MCF 10A (cell line): ENCODE measurements at places on chromosomes 6 and 20. TPM values are rescaled to one million over a fixed set of nuclear protein-coding genes. Genes with fewer than 3 reads are reported as not detected.

MATN4 gene
- total RNA-seq: 0.20 TPM in 1 of 2 replicates, not detected in the other

ACOT13 gene
- 29.4 and 31.4 TPM in 2 replicates for total RNA-seq

TBXT gene
- not detected in 2 replicates for total RNA-seq

RBM24 gene
- not detected in 2 replicates for total RNA-seq

OPN5 gene
- not detected in 2 replicates for total RNA-seq

ADAM33 gene
- not detected in 2 replicates for total RNA-seq

C20orf204 gene
- 1.1 and 2.0 TPM in 2 replicates for total RNA-seq

MCHR2 gene
- not detected in 2 replicates for total RNA-seq

TGM2 gene
- total RNA-seq: 0.76 and 1.5 TPM in 2 replicates

DNA sequence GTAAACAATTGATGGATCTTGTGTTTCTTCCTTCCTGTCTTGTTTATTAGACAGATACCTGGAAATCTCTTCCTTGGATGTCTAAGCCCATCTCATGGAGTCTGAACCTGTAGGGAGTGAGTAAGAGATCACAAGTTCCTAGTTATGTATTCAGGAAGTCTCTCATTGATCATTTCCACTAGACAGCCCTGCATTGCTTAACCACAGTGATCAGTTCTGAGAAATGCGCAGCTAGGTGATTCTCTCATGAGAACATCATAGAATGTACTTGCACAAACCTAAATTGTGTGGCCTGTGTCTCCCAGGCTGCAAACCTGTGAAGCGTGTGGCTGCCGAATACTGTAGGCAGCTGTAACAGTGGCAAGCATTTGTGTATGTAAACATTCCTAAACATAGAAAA, 39.1 kb downstream of the FAM120B start:
- DNase-seq: no peak

DNA sequence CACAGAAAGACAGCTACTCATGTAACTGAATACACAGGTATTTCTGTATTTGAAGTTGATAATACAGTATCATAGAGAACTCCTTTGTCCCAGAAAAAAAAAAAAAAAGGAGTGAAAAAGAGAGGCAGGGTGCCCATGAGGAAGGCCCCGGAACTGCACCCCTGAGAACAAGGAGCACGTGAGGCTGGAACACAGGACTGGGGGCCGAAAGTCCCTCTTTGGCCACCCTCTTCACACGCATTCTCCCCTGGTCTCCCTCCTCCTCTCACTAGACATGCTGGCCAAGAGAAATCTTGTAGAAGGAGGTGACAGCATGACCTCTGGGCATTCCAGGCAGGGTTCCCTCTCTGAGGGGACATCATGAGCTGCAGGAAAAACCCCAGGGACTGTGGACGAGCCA, 62.7 kb upstream of the TRAF3IP2 start:
- DNase-seq: no peak

- peak; percentile 38 for DNase-seq
Measured at GRCh38 chr6:43951063-43951755, 176.0 kb downstream of the MRPL14 start.

- DNase-seq: no peak
Measured at GRCh38 chr6:35280903-35281302, 16.7 kb upstream of the DEF6 start.

- no peak for DNase-seq
Measured at GRCh38 chr20:21874921-21875320, 169.5 kb downstream of the PAX1 start.

DNA sequence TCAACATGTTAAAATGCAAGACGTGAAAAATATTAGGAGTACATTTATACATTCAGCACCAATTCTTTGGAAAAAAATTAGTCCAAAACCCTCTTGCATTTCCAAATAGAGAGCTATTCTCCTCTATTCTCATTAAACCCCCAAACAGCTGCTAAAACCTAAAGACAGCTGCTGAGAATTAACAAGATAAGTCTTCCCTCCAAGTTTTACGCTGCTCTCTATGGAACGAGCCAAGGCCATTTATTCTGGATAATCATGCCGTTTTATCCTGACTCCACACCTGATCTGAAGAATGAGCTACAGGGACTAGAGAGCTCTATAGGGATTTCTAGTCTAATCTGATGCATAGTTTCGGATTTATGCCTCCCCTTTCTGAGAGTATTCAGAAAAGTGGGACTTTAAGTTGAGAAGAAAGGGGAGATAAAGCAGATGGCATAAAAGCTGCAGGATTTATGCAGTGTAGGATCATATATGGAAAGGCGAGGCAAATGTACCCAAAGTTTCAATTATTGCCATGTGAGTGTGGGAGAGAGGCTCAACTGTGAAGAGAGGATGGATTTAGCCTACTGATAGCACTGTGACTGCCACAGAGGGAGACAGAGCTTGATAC, 64.7 kb upstream of the HS3ST5 start:
- no peak for DNase-seq

GRCh38 chr6:145962581-145962980, 1.6 kb downstream of the SHPRH start:
- DNase-seq: no peak

GRCh38 chr6:31498748-31499147, 803 bp downstream of the MICB start:
- DNase-seq: no peak

DNA sequence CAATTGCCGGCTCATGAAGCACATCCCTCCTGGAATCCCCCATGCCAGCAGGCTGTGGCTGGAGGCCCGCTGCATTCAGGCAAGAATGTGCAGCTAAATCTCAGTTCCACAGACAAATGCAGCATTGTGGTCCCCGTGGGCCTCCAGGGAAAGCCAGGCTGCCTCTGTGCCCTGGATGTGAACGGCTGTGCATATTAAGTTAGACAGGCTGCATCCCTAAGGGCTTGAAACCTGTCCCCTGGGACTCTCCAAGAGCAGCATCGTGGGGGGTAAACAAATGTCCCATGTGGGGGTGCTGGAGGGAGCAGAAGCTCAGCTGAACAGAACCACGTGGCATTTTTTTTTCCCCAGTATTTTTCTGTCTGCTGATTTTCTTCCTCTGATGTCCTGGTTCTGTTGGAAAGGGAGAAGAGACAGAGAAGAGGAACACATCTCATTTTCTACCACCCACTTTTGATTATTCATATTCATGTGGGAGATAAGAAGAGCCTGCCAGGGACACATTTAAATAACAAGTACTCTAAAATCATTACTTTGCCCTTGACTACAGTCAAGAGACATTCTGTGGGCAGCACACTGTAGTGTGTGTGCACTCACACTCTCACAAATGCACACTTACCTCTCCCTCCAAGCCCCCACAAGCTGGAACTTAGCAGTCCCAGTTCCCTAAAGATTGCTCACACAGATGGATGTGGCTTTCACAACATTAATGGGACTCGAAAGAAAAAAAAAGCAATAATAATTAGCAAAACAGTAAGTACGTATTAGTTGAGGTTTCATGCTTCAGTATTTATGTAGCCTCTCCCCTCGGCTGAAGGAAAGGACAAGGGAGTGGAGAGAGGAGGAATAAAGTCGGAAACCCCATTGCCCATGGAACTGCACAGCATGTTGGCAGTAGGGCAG, 16.9 kb downstream of the GFOD1 start:
- DNase-seq: no peak

- DNase-seq: no peak
Measured at GRCh38 chr20:10474606-10475184, 39.6 kb downstream of the SLX4IP start.

DNA sequence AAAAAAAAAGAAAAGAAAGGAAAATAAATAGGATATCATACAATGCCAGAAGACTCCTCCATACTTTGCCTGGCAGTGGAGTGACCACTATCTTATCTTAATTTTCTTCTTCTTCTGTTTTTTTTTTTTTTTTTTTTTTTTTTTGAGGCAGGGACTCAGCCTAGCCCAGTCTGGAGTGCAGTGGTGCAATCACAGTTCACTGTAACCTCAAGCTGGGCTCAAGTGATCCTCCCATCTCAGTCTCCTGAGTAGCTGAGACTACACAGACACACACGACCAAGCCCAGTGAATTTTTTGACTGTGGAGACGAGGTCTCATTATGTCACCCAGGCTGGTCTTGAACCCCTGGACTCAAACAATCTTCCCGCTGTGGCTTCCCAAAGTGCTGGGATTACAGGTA, 17.1 kb upstream of the MMP9 start:
- DNase-seq: no peak
